ENCODE measurements at places on chromosomes 7 and 10.

DNA sequence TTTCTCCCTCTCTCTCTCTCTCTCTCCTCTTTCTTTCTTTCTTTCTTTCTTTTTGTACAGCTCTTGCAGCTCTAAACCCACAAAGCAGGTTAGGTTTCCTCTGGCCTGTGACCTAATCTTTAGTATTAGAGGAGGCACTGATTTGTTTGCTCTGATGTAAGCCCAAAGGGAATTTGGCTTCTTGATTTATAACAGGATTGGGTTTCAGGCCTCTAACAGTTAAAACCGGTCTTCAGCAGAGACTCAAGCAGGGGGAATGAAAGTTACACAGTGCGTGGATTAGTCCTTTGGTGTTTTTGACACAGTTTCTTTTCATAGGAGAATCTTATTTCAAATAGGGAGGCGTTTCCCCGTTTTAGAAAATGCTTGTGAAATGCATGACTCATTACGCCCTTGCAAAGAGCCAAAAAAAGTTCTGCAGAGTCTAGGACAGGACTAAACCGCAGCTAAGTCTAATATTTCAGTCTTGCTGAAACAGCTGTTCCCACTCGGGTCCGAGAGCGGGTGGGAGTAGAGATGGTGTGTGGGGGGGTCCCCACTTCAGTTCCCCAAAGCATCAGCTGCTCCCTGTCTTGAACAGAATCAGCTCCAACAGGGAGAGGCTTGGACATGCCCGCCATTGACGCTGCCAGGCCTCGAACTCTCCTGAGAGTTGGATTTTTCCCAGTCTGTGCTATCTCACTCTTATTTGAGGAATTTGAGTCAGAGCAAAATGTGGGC, 296.5 kb upstream of the PITRM1 start:
- no peak for DNase-seq

- no peak for DNase-seq
Observed at GRCh38 chr10:4188406-4188805, 403.4 kb upstream of the KLF6 start.

- DNase-seq = no peak
Observed at GRCh38 chr10:37992083-37992482, 15.6 kb upstream of the ZNF25 start.

GRCh38 chr10:16119445-16119844, 259.1 kb upstream of the MINDY3 start:
- no peak for DNase-seq

DNA sequence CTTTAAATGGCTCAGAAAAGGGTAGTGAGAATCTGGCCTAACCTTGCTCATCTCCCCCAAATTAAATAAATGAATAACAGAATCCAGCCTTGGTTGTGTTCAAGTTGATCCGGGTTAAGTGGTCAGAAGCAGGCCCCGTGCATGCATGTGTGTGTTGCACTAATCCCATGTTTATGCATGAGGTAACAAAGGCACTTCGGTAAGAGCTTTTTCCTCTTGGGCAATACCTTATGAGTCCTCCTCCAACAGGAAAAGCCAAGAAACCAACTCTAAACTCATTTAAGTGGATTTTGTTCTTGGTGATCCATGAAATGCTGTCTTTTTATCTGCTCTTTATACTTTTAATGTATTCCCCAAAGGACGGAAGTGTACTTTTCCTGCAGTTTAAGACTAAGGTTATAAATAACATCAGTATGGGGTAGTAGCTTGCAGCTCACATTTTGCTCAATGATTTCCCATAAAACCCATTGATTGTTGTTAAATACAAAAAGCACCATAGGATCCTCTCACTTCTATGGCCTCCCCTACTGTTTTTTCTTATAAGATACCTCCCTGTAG, 104.9 kb upstream of the YAE1 start:
- no peak for DNase-seq

DNA sequence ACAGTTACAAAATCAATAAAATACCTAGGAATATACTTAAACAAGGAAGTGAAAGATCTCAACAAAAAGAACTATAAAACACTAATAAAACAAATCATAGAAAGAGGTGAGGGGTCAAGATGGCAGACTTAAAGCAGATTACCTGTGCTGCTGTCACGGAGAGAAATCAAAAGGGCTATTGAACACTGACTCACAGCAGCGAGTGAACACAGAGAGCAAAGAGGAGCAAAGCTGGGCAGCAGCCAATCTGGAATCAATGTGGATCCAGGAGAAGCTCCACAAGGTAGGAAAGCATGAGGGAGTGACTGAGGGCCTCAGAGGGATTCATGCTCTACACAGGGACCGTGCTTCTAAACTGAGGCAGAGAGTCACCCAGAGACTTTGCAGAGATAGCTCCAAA, 562.0 kb upstream of the SEMA3D start:
- no peak for DNase-seq

- DNase-seq = no peak
Observed at GRCh38 chr7:68504716-68505115, 1093.6 kb upstream of the AUTS2 start.

GRCh38 chr10:92972066-92972870, 88.3 kb upstream of the CYP26C1 start:
- DNase-seq = no peak

DNA sequence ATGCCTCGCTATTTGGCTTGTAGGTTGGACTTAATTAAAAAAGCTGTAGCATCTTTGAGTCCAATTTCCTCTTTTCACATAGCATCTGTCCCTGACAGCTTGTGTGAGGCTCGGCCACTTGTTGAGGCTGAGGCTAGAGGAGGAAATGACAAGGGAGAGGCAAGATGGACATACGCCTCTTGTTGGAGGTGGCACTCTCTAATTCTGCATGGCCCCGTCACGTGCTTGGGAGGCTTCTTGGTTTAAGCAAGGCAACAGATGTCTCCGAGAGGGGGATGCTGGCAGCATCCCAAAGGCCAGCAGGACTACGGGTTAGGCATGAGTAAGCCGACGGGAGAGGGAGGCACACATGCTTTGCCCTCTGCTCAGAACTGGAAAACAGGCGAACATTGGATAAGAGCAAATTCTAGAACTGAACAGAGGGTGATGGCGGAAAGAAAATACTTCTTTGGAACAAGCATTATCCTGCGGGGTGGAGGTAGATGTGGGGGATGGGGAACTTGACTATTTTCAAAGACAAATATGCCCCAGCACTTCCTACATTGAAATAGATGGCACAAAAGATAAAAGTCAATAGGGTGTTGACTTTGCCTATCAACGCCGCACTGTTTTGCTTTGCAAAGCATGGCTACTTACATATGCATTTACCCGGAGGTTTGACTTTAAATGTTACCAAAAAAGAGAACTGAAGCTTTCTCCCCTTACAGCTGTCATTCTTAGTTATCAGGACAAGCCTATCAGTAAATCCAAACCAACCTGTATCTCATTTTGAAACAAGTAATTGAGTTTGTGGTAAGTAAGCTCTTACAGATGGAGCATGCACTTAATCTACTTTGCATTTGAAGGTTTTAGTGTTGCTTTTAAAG, 94.8 kb downstream of the CHN2 start:
- no peak for DNase-seq

GRCh38 chr10:124606822-124607221, 137.4 kb downstream of the FAM53B start:
- no peak for DNase-seq

GRCh38 chr7:138276891-138277290, 183.2 kb upstream of the TRIM24 start:
- DNase-seq = no peak

GRCh38 chr10:126421756-126422256, 33.5 kb upstream of the ADAM12 start:
- DNase-seq = no peak

DNA sequence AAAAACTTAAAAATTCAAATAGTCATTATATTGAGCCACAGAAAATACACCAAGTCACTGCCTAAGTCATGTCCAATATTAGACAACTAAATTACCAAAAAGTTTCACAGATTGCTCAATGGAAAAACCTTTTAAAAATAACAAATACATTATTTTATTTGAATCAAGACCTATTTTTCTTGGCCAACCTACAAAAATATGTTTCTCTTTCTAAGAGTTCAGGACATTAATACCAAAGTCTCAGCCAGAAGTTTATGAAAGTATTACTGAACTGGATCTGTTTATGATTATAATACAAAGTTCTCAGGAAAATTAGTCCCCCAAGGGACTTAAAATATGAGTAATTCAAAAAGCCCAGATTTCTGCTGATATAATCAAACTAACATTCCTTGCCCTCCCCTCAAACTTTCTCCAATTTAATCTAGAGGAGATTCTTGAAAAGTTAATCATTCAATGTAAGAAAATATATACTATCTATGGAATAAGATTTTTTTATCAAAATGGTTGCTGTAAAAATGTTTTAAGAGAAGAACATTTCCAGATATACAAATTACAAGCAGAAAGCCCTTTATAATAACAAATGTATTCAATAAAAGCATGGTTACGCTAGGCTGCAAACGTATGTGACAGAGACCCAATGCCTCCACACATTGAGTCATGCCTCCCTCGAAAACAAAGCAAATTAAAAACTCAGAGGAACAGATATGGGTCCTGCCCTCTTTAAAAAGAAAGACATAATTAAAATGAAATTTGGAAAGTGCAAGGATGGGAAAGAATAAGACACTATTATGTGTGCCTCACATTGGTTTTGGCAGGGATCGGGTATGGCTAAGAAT, 381.6 kb downstream of the PARD3 start:
- DNase-seq = no peak

- DNase-seq = no peak
Observed at GRCh38 chr7:95430864-95431263, 4.0 kb downstream of the PON2 start.

GRCh38 chr7:36408589-36408988, 18.9 kb downstream of the ANLN start:
- no peak for DNase-seq

DNA sequence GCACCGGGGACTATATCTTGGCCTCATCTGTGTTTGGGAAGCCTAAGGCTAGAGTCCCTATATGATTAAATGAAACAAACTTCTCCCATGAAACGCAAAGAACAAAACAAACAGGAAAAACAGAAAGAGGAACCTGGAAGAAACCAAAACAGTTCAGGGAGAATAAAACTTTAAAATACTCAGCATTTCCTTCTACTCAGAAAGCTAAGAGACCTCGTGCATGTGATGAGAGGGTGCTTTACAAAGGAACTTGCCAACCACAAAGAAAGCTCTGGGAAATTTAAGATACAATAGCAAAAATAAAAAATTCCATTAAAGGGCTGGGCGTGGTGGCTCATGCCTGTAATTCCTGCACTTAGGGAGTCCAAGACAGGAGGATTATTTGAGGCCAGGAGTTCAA, 6.9 kb downstream of the PILRA start:
- no peak for DNase-seq

- DNase-seq = no peak
Observed at GRCh38 chr10:12841826-12842225, 159.7 kb downstream of the CCDC3 start.

DNA sequence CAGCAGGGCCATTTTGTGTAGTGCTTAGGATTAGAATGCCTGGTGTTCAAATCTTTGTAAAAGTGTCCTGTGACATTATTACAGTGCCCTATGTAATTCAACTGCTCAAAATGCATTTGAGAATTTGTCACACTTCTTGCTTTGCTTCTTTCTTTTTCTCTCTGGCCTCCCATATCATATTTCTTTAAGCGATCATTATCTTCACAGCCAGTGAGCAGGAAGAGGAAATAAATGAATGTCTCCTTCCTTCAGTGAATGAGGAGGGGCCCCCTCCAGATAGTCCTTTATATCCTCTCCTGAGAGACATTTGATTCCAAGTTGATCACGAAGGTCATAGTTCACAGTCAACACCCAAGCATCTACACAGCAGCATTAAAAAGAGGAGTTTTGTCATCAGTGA, 425.1 kb upstream of the NPVF start:
- no peak for DNase-seq

DNA sequence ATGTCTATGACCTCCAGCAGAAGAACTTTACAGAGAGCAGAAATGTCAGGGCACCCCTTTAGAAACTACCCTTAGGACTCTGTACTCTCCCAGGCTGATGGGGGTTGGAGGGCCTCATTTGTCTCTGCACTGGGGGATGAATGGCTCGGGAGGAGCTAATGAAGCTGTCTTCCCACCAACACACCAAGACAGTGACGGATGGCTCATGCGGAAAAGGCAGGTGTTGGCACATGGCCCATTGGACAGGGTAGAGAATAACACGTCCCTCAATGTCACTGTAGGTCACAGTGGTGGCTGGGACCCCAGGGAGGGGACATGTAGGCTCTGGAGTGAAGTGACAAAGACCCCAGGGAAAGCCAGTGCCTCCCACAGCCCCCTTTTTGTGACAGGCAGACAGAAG, 64.0 kb upstream of the PCBD1 start:
- no peak for DNase-seq

GRCh38 chr10:58330431-58330830, 4.4 kb upstream of the UBE2D1 start:
- no peak for DNase-seq

DNA sequence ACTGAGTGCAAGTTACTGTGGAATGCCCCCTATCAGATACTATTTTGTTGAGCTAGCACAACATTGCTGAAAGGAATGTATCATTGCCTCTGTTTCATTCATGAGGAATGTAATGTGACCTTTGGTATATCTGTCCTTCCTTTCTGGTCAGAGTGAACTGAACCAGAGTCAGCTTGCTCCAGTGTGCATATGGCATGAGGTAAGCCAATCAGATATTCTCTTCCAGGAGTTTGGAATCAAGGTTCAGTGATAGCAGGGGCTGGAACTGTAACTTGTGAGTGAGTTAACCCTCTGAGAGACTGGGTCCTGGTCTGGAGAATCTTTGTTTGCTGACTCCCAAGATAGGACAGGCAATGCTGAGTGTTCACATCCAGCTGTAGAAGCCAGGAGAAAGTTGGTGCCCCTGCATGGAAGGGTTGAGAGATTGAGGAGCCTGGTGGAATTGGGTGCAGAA, 45.3 kb upstream of the OSBPL3 start:
- DNase-seq = no peak

GRCh38 chr7:83614112-83614511, 34.8 kb downstream of the SEMA3E start:
- no peak for DNase-seq

DNA sequence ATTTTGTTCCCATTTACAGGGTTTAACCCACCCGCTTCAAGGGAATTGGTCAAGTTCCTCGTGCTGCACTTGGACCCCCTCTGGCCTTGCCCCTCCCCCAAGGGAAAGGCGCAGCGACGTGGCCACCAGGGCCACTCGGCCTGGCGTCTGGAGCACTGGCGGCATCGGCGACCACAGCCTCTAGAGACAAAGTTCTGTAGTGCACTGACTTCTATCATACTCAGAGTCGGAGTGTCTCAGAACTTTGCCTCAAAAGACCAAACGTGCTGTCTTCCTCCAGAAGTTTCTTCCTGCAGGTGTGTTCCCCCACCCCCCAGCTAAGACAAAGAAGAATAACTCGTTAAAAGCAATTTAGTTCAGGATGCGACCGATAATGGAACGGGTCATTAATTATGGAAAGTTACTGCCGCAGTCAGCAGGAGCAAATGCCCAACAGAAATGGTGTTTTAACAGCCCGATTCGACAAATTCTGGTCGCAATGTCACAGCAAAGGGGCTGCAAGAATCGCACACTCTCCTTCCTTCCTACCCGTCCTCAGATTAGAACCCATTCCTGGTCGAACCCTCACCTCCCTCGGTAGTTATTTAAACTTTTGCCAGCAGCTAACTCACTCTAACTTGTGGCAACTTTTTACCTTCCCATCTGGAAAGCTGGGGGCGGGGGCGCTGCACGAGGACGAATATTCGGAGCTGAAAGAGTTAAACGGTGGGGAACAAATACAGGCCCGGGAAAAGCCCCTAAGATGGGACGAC, 202.1 kb upstream of the NFE2L3 start:
- no peak for DNase-seq

All from stimulated activated CD8-positive, alpha-beta memory T cell treated with anti-CD3 and anti-CD28 coated beads, Interleukin-2, amount 100 ng/mL, for 1 hour (primary cell).